ENCODE measurements at places on chromosomes 6 and 20.

GRCh38 chr6:72425003-72425681 is 196.7 kb upstream of the KCNQ5 start:
- DNase-seq, result no peak

GRCh38 chr6:11929241-11929835 is 82.8 kb upstream of the HIVEP1 start:
- no peak for DNase-seq

- no peak for DNase-seq
Measured at GRCh38 chr6:117472667-117473066, 9.8 kb upstream of the DCBLD1 start.

DNA sequence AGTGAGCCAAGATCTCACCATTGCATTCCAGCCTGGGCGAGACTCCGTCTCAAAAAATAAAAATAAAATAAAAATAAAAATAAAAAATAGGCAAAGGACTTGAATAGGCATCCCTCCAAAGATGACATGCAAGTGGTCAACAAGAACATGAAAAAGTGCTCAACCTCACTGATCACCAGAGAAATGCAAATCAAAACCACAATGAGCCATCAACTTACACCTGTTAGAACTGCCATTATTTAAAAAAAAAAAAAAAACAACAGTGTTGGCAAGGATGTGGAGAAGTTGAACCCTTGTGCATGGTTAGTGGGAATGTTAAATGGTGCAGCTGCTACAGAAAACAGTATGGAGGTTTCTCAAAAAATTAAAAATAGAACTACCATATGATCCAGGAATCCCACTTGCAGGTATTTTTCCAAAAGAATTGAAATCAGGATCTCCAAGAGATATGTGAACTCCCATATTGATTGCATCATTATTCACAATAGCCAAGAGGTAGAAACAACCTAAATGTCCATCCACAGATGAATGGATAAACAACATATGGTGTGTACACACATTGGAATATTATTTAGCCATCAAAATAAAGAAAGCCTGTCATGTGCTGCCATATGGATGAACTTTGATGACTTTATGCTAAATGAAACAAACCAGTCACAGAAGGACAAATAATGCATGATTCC is 2.8 kb downstream of the C20orf203 start:
- no peak for DNase-seq

- no peak for DNase-seq
Measured at GRCh38 chr20:53032046-53032445, 59.9 kb downstream of the TSHZ2 start.

DNA sequence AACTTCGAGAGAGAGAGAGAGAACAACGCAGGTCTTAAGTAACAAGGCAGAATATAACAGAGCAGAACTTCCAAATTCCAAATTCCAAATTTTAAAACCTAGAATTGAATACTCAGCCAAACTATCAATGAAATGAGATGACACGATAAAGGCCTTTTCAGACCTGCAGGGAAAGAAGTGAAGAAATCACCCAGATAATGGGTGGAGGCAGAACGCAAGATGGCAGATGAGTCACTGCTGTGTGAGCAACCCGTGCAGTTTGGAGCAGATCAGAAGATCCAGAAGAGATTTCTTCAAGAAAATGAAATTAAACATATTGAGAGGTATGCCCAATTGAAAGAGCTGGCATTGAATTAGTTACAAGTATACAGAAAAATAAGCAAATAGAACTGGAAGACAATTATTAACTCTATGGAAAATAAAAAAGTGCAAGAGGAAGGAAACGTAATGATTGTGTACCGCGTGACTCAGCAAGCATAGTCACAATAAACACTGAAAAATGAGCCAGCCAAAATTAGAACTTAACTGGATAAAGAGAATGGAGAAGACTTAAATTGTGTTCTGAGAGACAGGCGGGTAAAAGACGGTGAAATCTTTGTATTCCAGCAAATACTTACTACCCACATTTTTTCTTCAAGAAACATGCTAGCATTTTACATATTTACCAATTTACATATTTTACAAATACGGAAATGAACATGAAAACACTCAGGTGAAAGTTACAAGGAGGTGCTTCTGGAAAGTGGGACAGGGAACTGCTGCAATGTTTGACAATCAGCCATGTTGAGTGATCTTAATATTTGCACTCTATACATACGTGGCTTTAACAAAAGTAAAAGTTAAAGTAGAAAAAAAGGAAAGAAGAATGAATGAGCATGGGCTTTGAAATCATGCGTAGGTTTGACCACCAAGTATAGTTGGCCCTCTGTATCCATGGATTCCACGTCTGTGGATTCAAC is 87.9 kb upstream of the CDYL start:
- DNase-seq, result no peak

All from stimulated activated CD8-positive, alpha-beta memory T cell treated with anti-CD3 and anti-CD28 coated beads, Interleukin-15, amount 100 ng/mL, for 1 hour (primary cell).